SK-N-SH (cell line): ENCODE measurements at places on chromosomes 3 and 15. TPM values are rescaled to one million over a fixed set of nuclear protein-coding genes. Genes with fewer than 3 reads are reported as not detected.

The SHF gene
- polyA plus RNA-seq = 4.4 and 5.5 TPM in 2 replicates

The PLS1 gene
- polyA plus RNA-seq = 2.9 and 3.2 TPM in 2 replicates

The CAND2 gene
- polyA plus RNA-seq = 1.5 TPM in 2 replicates

The SLC38A3 gene
- polyA plus RNA-seq = 0.84 and 0.89 TPM in 2 replicates

The AHSG gene
- not detected in 2 replicates for polyA plus RNA-seq

- no peak for DNase-seq
Observed at GRCh38 chr3:114619771-114620170, 325.9 kb downstream of the TIGIT start.

- no peak for DNase-seq
Observed at GRCh38 chr15:93188236-93188635, 99.2 kb upstream of the RGMA start.

- DNase-seq = peak; percentile 8
Observed at GRCh38 chr3:126319701-126320295, 37.4 kb downstream of the KLF15 start.

DNA sequence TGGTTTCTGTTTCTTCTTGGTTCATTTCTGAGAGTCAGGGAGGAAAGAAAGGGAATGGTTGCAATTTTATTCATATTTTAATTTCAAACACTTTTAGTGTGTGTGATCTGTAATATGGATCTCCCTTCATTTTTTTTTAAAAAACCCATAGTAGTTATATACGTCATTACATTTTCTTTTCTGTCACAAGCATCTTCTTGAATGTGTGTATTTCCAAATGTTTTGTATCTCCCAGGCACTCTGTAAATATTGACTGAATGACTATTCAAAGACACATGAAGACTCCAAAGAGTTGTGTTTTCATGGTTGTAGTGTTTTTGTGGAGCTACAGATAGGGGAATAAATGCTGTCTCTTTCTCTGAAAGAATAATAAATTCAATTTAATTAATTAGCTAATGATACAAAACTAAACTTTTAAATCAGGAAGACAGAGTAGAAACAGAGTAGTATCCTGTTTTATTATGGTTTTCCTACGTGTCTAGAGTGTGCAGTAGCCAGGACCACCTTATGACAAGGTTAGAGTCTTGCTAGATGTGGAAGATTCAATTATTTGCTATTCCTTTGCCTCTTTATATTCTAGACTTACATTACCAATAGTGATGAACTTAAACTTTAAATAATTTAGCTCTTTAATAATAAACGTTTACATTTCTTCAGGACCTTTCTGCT lies 35.5 kb downstream of the NECTIN3 start:
- no peak for DNase-seq

GRCh38 chr3:38460377-38461270 lies 6.9 kb downstream of the ACVR2B start:
- no peak for DNase-seq

GRCh38 chr3:123423806-123424205 lies 25.1 kb downstream of the ADCY5 start:
- no peak for DNase-seq

- no peak for DNase-seq
Observed at GRCh38 chr15:74403588-74403919, 30.2 kb downstream of the SEMA7A start.

DNA sequence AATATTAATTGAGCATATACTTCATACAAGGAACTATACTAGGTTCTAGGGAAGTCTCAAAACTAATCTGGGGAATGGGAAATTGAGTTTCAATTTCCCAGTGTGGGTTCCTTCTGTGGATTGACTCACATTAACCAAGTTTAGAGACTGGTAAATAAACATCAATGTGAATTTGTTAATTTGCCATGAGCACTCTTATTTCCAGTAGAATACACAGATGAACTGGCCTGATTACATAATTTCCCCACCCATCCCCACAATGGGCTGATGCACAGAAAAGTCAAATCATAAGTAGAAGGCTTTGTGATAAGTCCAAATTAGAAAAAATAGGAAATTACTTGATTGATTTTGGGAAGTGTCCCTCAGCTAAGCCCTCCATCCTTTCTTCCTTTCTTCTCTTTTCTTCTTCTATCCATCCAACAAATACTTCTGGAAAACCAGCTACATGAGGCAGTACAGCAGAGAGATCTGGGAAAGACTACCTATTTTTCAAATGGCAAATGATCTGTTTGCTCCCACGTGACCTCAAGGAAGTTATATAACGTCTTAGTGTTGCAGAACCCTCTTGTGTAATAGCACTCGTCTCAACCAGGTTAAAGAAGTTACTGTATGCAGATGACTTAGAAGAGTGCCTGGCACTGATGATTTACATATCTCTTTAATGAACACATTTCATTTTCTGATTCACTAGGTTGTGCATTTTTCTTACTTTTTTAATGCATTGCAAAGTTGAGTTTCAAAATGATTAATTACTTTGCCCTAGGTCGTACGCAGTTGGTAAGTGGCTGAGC lies 312.3 kb downstream of the SV2B start:
- DNase-seq = no peak

DNA sequence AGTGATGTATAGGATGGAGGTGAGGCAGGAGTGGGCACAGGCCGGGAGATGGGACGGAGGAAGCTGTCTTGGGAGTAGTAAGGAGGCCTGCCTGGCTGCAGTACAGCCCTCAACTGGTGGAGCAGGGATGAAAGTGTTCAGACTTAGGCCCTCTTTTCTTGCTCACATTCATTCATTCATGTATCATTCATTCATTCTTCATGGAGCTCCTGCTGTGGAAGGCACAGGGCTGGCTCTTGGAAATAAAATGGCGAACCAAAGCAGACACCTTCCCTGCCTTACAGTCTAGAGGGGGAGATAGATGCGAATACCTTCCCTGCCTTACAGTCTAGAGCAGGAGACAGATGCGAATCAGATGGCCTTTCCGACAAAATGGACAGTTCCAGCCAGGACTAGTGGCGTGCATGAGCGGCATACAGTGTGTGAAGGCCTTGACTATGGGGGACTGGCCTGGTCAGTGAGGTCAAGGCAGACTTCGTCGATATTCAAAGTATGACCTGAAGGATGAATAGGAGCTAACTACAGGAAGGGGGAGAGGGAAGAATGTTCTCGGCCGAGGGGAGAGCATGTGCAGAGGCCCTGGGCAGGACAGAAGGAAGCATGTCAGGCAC lies 143.2 kb upstream of the TLE3 start:
- no peak for DNase-seq

GRCh38 chr3:75692061-75692460 lies 27.9 kb downstream of the FRG2C start:
- no peak for DNase-seq

GRCh38 chr3:46269556-46269955 lies 27.3 kb downstream of the CCR3 start:
- DNase-seq = no peak

GRCh38 chr3:38117748-38118420 lies 19.0 kb downstream of the ACAA1 start:
- DNase-seq = peak; percentile 80

DNA sequence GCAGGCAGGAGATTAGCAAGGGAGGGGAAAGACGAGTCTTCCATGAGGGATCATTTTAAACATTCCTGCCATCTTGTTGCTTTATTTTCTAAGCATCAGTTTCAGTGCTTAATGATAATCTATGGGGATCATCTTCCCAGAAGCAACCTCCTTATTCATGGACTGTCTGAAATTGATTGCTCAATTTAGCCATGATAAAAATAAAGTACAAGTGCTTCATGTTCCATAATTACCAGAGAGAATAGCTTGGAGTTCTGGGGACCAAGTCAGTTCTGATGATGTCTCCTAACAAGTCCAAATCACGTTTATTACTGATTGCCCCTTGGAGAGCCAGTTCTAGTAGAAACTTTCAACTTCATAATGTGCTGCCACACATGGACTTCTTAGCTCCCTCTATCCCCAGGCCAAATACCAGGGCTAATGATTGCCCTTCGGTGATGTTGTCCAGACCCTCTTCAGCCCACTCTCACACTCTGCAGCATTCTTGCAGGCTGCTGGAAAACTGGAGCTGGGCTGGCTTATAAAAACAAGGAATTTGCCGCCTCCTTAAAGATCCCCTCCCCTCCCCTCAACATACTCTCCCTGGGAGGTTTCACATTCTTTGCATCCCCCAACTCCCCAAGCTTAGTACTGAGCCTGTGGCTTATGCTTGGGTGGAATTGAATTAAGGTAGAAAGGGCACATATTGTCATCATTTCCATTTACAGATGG lies 222.1 kb upstream of the ADAMTS9 start:
- no peak for DNase-seq

- no peak for DNase-seq
Observed at GRCh38 chr3:129031476-129032215, 28.9 kb upstream of the GP9 start.

- DNase-seq = no peak
Observed at GRCh38 chr15:60469893-60470641, 8.9 kb downstream of the ICE2 start.
